ENCODE measurements at places on chromosomes 16 and 17. TPM values are rescaled to one million over a fixed set of nuclear protein-coding genes. Genes with fewer than 3 reads are reported as not detected.

Gene FBXO39
- 0.36 TPM for total RNA-seq

Gene TBC1D3E
- total RNA-seq: not detected

Gene NPIPB6
- 2.1 TPM for total RNA-seq

Gene GPATCH8
- total RNA-seq: 27.0 TPM

Gene TEKT5
- 0.34 TPM for total RNA-seq

Gene SLC52A1
- 0.50 TPM for total RNA-seq

Gene FMNL1
- total RNA-seq: 3.4 TPM

Gene ALOX12
- under 0.01 TPM for total RNA-seq

Gene SDR42E2
- total RNA-seq: not detected

Gene PRCD
- 3.3 TPM for total RNA-seq
